RPMI7951 (cell line): ENCODE measurements at places on chromosomes 7 and 10.

DNA sequence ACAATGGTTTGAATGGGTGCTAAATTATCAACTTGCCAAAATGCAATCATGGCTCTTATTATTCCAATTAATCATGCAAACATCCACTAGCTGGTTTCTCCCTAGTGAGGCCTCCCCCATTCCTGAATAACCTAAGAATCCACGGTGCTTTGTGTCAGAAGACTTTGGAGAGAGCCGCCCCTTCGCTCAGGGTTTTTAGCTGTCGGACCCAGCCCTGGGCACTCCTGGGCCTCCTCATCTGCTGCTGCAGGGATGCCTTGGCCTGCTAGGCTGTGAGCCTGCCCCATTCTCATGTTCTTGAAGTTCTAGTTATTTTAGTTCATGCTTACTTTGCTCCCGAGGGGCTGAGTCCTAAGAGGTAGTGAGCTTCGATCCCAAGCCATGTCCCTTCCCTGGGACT is 34.1 kb upstream of the SFRP5 start:
- no peak for DNase-seq

DNA sequence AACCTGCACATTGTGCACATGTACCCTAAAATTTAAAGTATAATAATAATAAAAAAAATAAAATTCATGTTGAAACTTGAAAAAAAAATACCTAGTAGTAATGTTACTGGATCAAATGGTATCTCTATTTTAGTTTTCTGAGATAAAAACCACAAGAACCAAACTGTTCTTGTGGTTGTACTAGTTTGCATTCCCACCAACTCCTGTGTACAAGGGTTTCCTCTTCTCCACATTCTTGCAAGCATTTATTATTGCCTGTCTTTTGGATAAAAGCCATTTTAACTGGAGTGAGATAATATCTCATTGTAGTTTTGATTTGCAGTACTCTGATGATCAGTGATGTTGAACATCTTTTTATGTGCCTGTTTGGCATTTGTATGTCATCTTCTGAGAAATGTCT is 177.7 kb downstream of the KIF20B start:
- peak; percentile 42 for DNase-seq

- peak; percentile 16 for DNase-seq
Measured at GRCh38 chr7:127409629-127410028, 17.1 kb upstream of the ZNF800 start.

GRCh38 chr7:155377071-155377837 is 79.6 kb downstream of the INSIG1 start:
- no peak for DNase-seq

DNA sequence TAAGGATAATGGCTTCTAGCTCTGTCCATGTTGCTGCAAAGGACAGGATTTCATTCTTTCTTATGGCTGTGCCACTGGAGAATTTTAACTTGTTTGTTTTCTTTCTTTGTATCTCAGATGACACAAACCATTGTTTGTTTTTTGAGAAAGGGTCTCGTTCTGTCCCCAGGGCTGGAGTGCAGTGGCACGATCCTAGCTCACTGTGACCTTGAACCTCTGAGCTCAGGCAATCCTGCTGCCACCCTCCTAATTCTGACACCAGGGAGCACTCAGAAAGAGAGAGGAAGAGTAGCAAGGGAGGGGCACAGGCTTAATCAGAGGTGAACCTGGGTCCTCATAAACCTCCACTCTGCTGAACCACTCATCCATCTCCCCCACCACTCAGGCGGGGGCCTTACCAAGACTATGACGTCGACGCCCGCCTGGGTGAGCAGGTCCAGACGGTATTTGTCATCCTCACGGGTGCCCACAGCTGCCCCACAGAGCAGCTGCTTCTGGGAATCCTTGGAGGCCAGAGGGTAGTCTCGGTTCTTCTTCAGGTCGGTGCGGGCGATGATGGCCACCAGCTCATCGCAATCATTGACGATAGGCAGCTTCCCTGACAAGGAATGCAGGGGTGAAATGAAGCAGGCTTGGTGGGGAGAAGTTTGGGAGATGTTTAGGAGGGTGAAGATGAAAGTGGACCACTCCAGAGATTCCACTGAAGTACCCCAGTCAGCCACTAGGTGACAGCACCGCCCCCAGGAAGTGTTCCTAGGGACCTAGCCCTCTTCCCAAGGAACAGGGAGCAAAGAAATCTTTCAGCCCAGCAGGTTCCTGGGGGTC is 11.6 kb downstream of the IMPDH1 start:
- DNase-seq, result peak; percentile 43

GRCh38 chr10:66782776-66783175 is 143.1 kb upstream of the LRRTM3 start:
- peak; percentile 34 for DNase-seq

DNA sequence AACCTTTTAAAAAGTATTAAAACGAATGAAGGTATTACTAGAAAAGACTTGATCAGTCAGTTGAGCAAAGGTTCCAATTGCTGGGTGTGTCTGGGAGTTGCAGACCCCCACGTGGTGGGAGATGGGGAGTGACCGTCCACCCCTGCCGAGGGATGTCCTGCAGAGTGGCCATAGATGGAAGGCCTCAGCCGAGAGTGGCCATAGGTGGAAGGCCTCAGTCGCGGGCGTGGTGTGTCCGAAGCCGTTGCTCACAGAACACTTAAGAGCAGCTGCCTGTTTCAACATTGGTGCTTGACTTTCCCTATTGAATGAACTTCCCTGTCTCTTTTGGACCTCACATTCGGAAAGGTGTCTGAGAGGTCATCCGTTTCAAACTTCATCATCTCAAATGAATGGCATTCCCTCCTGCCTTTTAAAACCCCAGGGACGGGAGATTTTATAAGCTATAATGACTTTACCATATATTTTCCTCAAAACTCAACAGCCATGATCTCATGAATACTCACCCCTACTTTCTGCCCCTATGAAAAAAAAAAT is 69.4 kb downstream of the CAMK1D start:
- no peak for DNase-seq

DNA sequence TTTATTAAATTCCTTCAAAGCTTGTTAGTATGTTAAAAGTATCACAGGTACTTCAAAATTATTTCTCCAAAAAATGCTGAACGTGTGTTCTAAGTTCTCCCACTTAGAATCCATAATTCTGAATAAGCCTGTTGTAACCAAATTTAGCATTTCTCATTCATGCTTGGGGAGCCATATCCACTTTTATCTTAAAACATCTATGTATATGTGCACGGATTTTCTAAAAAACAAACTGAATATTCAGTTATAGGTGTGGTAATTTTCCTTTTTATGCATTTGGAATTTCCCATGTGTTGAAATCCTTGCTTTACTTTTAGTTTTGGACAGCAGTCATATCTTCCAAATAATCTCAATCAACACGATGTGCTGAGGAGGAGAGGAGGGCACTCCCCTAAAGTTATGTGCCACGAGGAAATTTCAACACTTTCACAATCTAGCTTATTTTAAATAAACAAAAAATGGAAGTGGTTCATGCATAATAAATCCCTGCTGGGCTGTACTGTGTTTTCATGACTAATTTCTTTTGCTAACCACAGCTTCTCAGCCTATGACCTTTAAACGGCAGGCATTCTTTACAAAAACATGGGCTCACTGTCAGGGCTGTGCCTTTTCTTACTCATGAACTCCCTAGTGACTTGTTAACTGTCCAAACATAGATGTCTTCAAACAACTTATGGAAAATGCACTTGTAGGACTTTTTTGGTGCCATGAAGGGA is 380.3 kb upstream of the SEMA3C start:
- peak; percentile 95 for DNase-seq

- no peak for DNase-seq
Measured at GRCh38 chr7:47226696-47227095, 355.2 kb downstream of the TNS3 start.

GRCh38 chr10:110944792-110945396 is 25.5 kb downstream of the SHOC2 start:
- DNase-seq, result no peak

DNA sequence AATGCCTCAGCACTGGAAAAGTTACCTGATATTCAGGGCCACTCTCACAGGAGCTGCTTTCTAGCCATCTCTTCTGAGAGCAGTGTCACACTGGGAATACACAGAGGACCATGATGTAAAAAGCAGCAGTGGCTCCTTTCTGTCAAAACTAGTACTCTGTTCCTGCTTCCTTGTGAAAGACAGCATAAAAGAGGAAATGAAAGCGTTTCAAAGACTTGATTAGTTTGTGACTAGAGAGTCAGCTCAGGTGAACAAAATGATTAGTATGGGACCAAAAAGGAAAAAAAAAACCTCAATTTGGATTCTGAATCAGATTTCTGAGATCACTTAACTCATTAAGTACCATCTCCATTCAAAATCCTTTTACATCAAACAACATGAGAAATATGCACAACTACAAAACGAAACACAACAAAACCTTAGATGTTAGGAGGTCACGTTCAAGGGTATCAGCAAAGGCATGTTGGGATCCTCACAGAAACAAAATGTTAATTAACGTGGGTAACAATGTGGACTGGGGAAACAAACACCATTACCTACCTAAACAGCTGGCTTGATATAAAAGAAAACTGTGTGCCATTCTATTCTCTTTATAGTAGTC is 103.7 kb downstream of the MACC1 start:
- no peak for DNase-seq

DNA sequence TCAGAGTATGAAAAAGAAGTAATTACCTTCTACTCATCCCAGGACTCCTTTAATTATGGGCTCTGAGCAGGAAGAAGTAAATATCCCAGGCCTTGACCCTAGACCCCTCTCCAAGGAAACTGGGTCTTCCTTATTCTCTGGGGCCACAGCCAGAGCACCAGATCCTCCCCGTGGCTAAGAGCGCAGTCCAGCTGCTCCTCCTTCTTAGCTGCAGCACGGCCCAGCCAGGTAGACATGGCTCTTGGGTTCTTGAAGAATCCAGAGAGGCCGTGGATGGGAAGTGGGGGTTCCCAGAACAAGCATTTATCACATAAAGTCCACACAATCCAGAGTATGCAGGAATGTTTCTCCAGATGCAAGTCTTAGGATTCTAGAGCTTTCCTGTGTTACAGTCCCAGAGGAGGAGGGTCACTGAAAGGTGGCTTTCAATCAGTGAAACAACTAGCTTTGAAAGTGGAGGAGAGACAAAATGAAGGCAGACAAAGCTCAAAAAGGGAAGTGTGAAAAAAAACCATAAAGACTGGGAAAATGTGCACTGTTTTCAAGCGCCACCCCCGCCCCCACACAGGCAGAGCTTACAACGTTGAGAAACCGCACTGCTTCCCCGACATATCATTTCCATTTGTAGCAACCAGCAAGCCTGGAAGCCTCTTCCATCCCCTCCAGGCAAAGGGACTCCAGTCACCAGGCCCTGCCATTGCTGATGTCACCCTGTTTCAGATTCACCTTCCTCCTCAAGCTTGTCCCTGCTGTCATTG is 396.5 kb upstream of the MKI67 start:
- no peak for DNase-seq

DNA sequence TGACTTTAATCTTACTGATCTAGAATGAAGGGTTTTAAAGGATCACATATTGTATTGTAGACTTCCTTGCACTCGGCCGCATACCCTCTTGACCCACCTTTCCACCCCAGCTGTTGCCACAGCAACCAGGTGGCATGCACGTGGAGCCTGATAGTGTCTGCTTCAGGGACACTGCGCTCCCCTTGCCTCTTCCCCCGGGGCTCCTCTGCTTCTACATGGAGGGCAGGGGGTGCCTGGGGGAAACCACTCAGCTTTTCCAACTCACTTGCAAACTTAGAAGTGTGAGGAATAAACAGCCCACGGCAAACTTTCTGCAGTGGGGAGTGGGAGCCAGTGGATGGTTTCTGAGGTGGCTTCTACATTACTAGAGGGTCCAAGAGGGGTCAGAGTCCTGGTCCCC is 458.6 kb downstream of the PLXNA4 start:
- no peak for DNase-seq

DNA sequence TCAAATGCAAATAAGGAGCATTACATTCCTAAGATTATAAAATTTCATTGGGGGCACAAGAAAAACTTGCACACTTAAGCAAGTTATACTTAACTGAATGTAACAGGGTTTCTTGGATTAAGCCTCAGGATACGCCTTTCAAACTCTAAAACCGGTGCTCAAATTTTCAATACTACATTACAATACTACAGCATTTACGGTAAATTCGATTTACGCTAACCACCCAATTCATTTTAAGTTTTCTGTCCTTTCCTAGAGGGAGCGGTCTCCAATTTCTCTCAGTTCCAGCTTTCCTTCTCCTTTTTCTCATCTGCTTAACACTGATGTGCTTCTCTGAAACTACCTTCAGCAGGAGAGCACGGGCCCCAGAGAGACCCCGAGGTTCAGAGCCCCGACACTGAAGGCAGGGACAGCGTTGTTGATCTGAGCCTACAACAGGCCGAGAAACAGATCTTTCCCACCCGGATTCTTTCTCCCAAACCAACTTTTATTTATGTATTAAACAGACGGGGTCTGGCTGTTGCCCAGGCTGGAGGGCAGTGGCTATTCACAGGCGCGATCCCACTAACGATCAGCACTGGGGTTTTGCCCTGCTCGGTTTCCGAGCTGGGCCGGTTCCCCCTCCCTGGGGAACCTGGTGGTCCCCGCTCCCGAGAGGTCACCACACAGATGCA is 798 bp downstream of the ZNF425 start:
- peak; percentile 10 for DNase-seq

GRCh38 chr10:11687779-11688447 is 54.3 kb upstream of the ECHDC3 start:
- DNase-seq, result no peak

DNA sequence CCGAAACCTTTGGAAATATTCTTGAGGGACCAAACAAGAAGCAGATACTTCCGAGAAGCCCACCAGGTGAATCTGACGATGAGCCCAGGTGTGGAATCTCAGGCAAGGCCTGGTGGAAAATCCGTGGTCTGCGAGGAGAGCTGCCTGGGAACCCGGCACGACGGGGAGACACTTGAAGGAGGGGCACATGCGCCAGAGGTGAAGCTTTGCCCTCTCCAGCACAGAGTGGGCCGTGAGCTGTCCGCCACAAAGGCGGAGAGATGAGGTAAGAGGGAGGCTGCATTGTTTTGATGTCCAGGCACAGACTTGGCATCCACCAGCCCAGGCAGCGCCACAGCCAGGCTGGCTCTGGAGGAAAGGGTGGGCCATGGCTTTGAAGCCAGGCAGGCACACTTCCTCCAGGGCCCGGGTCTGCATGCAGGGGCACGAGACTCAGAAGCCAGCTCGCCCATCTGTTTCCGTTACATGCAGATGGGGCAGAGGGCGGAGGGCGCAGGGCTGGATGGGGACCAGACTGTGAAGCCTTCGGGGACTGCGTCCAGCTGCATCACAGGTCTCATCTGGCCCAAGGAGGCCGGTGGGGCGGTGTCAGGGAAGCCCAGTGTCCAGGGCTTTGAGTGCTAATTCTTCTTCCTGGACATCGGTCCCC is 45.4 kb downstream of the CALML3 start:
- no peak for DNase-seq

DNA sequence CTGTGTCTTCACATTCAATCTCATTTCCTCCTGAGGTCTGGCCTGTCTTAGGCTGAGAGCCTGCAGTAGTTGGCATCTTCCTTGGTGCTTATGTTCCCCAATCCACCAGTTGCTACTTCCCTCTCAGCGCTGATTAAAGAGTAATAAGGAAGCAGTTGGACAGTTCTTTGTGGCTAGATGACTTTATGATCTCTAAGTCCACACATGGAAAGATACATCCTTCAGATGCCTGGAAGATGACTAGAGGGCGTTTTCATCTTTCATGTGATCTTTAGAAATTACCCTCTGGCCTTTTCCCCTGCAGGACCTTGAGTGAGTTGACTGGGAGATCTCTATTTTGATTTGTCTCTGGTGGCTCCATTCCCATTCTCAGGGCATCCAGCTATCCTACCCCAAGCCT is 204.5 kb downstream of the GRM3 start:
- no peak for DNase-seq
